ENCODE measurements at places on chromosomes 3 and 15. TPM values are rescaled to one million over a fixed set of nuclear protein-coding genes. Genes with fewer than 3 reads are reported as not detected.

The SEMA3G gene
- total RNA-seq, result 1.4 TPM

- no peak for DNase-seq
Measured at GRCh38 chr3:16013568-16013967, 160.9 kb upstream of the GALNT15 start.

DNA sequence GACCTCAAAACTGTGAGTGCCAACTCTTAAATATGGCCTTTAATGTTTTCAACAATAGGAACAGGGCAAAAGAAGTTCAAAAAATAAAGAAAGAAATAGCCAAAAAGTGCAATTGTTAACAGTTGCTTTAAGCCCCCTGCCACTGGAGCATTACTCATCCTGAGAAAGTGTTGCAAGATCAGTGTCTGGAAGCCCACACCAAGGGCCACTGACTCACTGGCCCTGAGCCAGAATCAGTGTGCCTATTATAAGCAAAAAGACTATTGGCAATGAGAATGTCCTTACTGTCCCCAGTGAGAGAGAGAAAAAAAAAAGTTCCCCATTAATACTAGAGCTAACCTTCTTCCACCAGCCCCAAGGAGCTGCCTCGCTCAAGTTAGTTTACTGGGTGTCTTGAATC, 480.1 kb upstream of the ZNF385D start:
- no peak for DNase-seq

The CRELD1 gene
- total RNA-seq, result 31.5 TPM

DNA sequence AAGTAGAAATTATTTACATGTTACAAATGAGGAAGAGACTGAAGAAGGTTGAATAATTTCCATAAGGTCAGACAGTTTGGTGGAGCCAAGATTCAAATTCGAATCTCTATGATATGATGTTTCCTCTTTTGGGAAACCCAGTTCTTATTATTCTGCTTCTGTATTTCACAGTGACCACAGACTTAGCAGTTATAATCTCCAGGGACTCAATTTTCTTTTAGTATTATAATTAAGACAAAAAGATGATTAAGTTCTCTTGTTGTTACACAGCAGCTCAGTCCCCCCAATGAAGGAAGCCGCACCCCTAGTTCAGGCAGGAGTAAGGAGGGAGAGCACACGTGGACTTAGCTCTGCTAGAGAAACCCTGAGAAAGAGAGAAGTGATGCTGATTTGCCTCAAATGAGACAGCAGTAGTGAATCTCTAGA, 130.6 kb downstream of the CCNL1 start:
- DNase-seq, result no peak

GRCh38 chr3:44999782-45000181, 23.7 kb downstream of the EXOSC7 start:
- no peak for DNase-seq

Data from umbilical cord (tissue), 2 donors.